ENCODE measurements at places on chromosomes 6 and 20.

DNA sequence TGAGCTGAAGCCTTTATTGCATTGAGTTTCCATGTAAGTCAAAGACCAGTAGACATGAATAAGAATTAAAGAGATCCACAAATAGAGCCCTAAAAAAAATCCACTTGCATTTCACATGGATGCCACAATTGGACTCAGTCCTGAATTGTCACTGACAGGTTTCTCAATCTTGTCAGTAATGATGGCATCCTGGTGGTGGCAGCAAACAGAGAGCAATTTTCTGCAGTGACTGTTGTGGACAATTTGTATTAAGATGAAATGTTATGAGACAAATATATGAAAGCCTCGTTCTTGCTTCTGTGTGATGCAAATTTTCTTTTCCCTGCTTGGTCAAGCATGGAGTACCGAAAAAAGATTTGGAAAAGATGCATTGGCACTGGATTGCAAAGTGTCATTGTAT is 278.9 kb downstream of the SAMD5 start:
- DNase-seq, result no peak

DNA sequence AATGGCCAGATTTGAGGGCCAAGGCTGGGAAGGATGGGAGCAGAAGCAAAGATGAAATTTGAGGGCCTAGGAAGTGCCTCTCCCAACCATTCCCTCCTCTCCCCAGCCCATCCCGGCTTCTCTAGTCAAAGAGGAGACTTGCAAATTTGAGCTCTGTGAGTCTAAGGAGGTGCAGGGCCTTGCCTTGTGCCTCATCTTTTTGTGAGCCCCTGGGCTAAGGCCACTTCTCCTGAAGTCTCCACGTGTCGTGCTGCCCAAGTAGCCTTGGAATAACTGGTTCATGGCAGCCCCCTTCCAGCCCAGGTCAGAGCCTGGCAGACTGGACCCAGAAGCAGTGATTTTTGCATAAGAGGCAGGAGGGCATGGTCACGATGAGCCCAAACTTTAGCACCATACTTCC is 6.7 kb downstream of the PTGIS start:
- no peak for DNase-seq

DNA sequence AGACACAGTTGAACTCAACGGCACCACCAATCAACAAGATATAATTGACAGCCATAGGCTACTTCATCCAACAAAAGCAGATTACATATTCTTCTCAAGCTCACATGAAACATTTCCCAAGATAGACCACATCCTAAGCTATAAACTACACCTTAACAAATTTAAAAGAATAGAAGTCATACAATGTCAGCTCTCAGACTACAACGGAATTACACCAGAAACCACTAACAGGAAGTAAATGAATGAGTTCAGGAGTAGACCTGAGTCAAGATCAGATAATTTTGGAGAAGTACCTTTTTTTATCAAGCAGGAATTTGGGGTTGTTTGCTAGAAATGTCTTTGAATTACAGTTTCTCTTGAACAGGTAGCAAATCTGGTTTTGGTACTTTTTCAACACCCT is 237.8 kb downstream of the TBX18 start:
- DNase-seq, result no peak

GRCh38 chr6:150145830-150146229 is 3.0 kb downstream of the PPP1R14C start:
- DNase-seq, result no peak

- no peak for DNase-seq
Observed at GRCh38 chr6:112606656-112607435, 259.7 kb downstream of the RFPL4B start.

GRCh38 chr6:165984729-165985275 is 182.8 kb downstream of the TBXT start:
- DNase-seq, result no peak

DNA sequence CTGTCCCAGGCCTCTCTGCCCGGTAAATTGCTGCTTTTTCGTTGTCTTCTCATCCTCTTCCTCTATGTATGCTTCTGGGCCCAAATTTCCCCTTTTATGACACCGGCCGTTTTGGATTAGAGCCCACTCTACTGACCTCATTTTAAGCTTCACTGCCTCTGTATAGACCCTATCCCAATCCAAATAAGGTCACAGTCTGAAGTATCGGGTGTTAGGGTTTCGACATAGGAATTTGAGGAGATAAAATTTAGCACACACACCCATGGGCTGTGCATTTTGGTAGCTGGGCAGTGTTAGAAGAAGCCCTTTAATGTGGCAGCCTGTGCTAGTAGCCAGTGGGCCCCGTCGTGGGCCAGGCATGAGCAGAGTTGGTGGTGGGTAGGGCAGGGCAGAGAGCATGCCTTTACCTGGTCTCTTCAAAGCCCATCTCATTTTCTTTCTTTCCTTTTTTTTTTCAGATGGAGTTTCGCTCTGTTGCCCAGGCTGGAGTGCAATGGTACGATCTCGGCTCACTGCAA is 27.9 kb upstream of the EZR start:
- DNase-seq, result no peak

DNA sequence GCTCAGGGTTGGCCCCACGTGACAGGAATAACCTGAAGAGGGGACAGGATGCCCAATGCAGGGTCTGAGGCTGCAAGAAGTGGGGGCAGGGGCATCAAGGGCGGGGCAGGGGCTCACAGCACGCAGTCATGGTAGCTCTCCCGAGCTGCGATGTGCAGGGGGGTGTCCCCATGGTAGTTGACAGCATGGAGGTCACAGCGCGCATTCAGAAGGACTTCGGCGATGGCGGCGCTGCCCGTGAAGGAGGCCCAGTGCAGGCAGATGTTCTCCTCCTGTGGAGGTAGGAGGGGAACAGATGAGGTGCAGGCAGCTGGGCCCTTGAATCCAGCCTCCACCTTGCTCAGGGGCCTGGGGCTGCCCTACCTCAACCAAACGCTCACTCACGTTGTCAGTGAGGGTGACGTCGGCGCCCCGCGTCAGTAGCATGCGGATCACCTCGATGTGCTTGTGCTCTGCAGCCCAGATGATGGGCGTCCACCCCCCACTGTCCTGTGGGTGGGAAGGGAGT is 5.8 kb upstream of the SLC44A4 start:
- DNase-seq, result no peak

DNA sequence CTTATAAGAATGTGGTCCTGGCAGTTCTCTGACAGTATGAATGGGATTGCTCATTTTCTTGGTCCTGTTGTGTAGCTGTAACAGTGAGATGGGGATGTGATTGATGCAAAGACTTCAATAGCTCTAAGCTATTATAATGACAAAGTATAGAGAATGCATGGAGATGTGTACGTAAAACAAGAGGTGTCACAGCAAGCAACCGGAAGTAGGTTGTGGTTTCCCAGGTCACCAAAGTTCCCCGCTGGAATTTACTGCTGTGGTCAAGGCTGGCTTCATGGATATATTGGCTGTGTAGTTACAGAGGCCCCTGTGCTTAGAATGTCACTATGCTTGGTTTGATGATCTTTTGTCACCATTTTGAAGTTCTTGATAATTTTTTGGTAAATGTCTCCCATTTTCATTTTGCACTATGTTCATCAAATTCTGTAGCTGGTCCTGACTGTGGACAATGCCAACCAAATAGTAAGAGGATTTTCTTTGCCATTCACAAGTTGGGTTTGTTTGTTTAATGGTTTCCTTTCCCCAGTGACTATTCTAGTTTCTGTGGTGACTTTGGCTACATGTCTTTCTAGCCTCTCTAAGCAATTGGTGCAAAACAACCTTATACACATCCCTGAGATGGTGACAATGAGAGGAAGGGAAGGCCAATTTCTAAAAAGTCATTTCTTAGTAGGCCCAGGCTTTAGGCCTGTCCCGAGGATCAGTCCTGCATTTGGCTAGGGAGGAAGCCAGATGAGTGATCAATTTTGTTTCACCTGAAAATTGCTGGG is 10.5 kb downstream of the DNAH8 start:
- DNase-seq, result no peak

- DNase-seq, result no peak
Observed at GRCh38 chr20:57212534-57213276, 53.7 kb downstream of the BMP7 start.

- no peak for DNase-seq
Observed at GRCh38 chr6:21596949-21597682, 3.6 kb downstream of the SOX4 start.

DNA sequence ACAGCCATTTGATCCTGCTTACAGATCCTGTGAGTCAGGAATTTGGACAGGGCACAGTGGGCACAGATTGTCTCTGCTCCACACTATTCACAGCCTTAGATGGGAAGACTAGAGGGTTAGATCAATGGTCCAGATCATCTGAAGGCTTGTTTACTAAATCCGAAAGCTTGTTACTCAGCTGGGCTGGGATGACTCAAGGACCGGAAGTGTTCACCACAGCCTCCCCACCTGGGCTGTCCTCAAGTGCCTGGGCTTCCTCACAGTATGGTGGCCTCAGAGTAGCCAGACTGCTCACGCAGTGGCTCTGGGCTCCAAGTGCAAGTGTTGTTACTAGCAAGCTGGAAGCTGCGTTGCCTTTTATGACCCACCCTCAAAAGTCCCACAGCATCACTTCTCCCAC is 75.4 kb upstream of the INSM1 start:
- DNase-seq, result no peak

DNA sequence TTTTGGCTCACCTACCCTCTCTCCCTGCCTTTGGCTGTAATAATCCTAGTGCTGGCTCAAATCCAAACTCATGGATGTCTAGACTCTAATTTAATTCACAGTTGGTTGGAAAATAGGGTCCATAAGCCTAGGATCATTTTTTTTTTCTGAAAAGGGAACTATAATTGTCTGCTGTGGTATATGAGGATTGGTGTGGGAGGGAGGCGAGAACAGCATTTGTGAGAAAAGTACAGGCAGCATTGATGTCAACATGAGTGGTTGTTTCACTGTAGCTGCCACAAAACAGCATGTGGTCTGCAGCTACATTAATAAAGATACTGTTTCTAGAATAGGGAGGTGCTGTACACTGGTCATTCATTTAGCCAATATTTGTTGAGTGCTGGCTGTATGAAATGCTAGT is 18.6 kb upstream of the POLR1H start:
- no peak for DNase-seq

- no peak for DNase-seq
Observed at GRCh38 chr6:23518294-23518693, 607.7 kb upstream of the NRSN1 start.

GRCh38 chr20:47295921-47296426 is 60.5 kb downstream of the ZMYND8 start:
- DNase-seq, result no peak

DNA sequence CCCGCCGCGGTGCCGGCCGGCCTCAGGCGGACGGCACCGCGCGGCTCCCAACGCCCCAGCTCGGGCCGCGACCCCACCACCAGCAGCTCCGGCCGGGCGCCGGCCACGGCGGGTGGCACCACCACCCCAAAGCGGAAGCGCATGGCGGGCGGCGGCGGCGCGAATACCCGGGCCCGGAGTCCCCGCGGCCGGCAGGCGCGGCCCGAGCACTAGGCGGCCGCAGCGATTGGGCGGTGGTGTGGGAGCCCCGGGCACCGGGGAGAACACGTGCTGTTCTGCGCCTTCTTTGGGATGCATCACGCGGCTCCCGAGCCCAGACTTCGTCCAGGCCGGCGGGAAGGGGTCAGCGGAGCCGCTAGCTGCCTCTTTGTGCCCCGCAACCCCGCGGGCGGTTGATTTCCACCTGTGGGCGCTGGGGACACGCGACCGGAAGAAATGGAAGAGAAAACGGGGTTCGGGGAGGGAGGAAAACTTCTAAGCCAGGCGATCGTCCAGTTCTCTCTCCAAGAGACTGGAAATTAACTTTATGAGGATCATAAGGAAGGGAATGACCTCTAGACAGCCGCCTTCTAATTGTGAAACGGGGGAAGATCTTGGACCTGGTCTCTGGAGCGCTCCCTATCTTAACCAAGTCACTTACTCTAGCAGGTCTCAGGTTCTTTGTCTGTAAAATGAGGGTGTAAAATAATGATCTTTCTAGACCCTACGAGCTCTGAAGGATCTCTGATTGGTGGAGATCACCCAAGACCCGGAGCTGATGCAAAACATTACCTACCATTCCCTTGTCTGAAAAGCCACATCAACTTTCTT is at the start of gene EPM2A:
Gene EPM2A, minus strand, starts transcription at position 165 of the 810 bp plus-strand sequence. Its CDS starts 22 bp downstream, at position 143.
- DNase-seq, result peak; percentile 64

DNA sequence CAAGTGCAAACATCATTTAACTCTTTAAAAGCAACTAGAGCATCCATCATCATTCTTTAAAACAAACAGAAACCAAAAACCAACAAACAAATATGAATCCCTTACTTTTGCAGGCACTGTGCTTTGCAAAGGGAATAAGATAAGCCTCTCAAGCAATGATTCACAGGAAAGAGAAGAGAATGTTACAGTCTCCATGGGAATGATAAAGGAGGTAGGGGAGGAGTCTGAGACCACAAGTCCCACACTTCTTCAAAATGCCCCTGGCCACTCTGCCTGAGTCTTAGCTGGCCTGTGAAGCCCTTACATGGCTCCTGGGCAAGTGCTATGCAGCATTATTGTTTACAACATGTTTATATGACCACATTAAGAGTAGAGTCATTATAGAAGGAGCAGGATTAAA is 257.7 kb upstream of the MARCKS start:
- DNase-seq, result no peak

DNA sequence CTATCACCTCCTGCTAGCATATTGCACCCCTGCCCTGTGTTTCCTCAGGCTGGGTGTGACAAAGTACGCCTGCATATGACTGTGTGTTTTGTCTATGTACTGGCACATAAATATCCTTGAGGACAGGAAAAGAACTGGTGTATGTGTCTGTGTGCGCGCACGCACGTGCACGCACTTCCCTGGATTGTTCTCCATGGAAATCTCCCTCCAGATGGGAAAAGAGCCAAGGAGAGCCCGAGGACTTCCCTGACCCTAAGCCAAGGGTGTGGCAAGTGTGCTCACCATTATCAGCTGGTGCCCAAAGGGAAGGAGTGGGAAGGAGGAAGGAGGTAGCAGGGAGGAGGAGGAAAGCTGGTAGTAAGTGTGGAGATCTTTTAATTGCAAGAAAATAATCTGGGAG is 117.6 kb downstream of the HIVEP2 start:
- no peak for DNase-seq

DNA sequence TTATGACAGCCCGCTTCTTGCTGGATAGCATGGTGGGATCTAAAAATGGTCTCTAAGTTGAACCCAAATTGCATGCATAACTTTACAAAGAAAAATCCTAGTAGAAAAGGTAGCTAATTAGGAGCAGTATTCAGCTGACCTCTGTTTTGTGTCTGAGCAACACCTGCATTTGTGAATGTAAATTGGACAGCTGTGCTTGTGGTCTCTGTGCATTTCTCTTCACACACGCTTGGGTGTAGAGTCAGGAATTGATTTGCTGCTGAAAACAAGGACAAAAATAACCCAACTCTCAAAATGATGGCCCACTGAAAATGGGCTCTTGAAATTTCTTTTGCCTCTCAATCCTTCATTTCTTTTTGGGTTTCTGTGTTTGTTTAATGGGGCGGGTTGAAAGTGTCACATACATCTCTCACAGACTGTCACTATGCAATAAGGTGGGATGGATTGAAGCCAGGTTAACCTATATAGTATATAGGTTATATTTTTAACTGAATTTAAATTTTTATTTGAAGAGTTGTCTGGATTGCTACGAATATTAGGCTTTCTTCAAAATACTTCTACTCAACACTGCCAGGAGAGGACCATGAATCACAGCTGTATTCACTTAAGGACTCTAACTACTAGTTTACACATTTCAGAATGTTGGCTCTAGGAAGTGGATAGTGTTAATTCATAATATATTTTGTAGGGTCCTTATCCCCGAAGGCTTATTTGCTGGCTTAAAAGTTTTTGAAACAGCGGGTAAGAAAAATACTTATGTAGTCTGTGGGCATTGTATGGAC is 46.5 kb downstream of the SOBP start:
- DNase-seq, result no peak

- no peak for DNase-seq
Observed at GRCh38 chr6:95095855-95096254, 481.5 kb upstream of the MANEA start.

GRCh38 chr6:54903884-54904283 is 57.3 kb downstream of the FAM83B start:
- DNase-seq, result no peak
